ENCODE measurements at places on chromosomes 4 and X. TPM values are rescaled to one million over a fixed set of nuclear protein-coding genes. Genes with fewer than 3 reads are reported as not detected.
A peak's percentile ranks its signal among the peaks of the same experiment; 100 is the strongest.

DNA sequence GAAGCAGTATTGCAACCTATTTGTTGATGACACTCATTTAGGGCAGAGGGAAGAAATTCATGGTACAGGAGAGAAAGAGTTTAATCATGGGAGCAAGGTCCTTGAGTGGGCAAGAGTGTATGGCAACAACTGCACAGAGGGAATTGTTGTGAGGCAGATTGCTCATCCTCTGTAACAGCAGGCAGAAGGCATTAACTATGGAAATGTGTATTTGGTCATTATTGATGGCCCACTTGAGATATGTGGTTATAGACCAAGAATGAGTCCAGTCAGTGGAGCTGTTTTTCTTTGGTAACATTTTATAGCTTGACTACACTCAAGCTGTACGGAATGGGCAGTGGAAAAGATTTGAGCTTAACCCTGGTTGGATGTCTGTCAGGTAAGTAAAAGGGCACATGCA is 15.9 kb downstream of the PLRG1 start:
- DNase-seq: no peak

- DNase-seq: peak; percentile 34
These were observed 14.1 kb upstream of the CYTL1 start for GRCh38 chr4:5033281-5033841.

DNA sequence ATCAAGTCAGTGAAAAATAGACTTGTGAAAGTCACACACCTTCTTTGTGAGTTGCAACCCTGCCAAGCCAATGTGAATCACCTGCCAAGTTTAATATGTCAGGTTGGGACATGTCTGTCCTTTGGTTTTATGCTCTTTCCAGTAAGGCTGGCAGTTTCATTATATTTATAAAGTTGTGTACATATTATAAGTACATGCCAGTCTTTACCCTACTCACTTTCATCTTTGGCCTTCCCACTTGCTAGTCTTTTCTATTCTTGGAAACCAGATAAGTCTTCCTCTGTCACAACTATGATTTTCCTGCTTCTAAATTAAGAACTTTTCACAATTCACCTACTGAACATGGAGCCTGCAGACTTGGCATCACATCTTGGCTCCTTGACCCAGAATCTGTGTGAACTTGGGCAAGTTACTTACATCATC is 680.7 kb upstream of the BOD1L1 start:
- DNase-seq: peak; percentile 8

ZCCHC13 gene
- total RNA-seq: not detected

PROM1 gene
- 29.0 TPM for total RNA-seq

DNA sequence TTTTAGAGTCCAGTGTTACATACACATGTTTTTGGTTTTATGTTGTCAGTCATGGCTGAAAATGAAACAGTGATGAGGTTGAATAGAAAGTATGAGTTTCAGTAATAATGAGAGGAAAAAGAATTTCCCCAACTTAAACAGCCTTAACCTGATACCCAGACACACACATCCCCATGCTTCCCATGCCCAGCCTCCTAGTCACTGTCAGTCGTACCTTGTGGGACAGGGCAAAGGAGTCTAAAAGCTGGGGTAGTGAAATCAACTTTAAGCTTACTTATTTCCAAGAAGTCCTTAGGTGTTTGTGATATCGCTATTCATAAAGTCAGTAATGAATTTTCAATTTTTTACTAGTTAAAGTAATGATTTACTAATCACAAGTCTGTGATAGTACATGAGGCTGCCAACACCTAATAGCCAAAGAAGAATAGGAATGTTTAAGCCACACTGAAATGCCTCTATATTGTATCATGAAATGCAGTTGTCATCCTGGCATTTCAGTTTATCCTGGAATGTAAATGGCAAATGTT is 24.3 kb upstream of the GPR34 start:
- no peak for DNase-seq

GLUD2 gene
- total RNA-seq: 1.7 TPM

GBA3 gene
- not detected for total RNA-seq

- DNase-seq: no peak
These were observed 305.4 kb downstream of the PRDM5 start for GRCh38 chr4:120617171-120617570.

- no peak for DNase-seq
These were observed 555 bp upstream of the ELMOD2 start for GRCh38 chr4:140523370-140523856.

DNA sequence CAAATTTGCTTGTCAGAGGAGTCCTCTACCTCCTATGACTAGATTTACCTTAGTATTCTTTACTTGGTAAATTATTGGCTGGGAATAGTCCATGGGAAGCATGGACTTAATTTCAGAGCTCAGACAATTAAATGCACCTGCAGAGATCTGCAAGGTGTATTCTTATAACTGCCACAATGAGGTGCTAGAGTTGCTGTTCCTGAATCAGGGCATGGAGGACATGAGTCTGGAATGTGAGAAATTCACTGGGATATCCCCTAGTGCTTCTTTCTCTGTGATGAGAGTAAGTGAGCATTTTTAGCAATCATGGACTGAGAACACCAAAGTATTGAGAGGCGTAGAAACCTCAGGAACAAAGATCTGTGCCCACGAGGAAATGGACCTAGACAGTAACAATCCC is 32.9 kb upstream of the GRID2 start:
- no peak for DNase-seq

C1QTNF7 gene
- 6.2 TPM for total RNA-seq

DNA sequence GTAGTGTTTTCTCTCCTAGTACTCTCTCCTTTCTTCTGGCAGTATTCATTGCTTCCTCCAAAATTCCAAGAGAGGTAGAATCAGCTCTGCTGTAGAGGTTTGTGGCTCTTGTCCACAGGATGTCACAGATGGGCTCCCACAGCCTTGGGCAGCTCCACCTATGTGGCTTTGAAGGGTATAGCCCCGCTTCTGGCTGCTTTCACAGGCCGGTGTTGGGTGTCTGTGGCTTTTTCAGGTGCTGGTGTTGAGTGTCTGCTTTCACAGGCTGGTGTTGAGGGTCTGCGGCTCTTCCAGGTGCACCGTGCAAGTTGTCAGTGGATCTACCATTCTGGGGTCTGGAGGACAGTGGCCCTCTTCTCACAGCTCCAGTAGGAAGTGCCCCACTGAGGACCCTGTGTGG is 7.9 kb upstream of the AADAT start:
- DNase-seq: no peak

CYP4V2 gene
- 26.3 TPM for total RNA-seq

GRCh38 chr4:185213877-185214276 is 4.5 kb downstream of the SNX25 start:
- no peak for DNase-seq

- DNase-seq: no peak
These were observed 45.1 kb downstream of the RHOH start for GRCh38 chr4:40241941-40242340.

GRCh38 chr4:20074450-20074849 is 177.3 kb upstream of the SLIT2 start:
- no peak for DNase-seq

GRCh38 chr4:47561331-47561730 is 76.3 kb downstream of the ATP10D start:
- DNase-seq: peak; percentile 55

DNA sequence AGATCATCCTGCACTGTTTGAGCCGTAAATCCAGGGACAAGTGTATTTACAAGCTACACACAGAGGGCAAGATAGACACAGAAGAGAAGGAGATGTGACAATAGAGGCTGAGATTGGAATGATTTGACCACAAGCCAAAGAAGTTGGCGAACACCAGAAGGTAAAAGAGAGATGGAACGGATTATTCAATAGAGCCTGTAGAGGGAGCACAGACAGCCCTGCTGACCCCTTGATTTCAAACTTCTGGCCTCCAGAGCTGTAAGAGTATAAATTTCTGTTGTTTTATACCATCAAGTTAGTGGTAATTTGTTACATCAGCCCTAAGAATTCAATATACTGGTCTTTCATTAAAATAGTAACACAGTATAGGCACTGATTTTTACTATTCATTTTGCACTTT is 447.8 kb downstream of the FAT4 start:
- DNase-seq: no peak
